T-helper 2 cell (primary cell): ENCODE measurements at places on chromosomes 13 and 19.

GRCh38 chr13:113846636-113847318 is 17.1 kb downstream of the GAS6 start:
- DNase-seq, result peak; percentile 74

DNA sequence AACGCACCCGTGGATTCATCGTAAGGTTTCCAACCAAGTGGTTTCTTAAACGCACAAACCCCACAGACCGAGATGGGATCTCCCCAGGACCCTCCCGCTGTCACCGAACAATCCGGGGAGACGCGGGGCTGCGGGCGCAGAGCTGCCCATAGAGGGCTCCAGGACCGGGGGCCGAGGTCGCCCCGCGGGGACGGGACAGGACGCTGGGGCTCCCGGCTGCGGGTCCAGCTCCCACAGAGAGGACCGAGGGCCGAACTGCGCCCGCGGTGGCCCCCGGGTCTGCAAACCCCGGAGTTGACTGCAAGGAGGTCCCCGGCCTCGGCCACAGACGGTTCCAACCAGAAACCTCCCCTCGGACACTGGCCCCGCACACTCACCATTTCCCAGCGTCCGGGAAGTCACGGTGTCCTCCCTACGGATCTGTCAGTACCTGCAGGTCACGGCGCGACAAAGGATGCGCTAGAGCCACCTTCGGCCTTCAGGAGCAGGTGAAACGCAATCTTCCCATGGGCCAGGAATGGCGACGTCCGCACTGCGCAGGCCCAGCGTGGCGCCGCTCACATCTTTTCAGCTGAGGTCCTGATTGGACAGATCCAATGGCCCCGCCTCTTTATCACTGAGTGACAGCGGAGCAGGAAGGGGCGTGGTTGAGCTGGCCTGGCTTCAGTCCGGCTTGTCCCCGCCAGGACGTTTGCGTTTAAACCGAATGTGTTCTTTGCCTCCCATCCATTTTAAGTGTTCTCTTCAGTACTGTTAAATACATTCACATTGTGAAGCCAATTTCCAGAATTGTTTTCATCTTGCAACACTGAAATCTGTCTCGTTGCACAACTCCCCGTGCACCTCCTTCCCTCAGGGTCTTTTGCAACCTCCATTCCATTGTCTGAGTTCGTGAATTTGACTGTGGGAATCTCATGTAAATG is at the start of gene ZNF14:
Gene ZNF14 (minus strand): TSS at position 534 of the 923 bp plus-strand sequence. CDS start 154 bp downstream, at position 380.
- peak; percentile 80 for DNase-seq

DNA sequence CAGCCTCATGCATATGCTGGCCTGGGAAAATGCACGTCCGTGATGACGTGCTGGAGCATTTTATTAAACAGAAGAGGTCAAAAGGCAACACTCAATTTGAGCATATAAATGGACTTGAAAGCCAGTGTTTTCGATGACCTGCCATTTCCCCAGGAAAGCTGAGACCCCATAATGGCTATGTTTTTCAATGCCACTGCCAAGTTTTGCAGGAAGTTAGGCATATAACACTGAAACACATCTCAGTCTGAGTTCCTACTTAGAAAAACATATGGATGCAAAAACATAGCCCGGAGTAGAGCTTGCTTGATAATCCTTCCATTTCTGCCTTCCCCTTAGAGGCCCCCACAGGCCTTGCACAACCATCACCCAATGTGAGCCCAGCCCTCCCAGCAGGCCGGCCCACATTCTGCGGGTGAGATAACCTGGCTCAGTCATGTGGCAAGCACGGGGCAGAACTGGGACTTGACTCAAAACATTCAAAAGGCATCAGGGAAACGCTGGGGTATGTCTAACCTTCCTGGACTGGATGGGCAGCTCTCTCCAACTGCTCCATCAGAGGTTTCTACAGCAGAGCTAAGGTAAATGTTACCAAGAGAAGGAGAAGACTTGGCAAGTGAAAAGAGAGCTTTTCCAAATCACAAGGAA is 24.9 kb downstream of the EPS15L1 start:
- no peak for DNase-seq

DNA sequence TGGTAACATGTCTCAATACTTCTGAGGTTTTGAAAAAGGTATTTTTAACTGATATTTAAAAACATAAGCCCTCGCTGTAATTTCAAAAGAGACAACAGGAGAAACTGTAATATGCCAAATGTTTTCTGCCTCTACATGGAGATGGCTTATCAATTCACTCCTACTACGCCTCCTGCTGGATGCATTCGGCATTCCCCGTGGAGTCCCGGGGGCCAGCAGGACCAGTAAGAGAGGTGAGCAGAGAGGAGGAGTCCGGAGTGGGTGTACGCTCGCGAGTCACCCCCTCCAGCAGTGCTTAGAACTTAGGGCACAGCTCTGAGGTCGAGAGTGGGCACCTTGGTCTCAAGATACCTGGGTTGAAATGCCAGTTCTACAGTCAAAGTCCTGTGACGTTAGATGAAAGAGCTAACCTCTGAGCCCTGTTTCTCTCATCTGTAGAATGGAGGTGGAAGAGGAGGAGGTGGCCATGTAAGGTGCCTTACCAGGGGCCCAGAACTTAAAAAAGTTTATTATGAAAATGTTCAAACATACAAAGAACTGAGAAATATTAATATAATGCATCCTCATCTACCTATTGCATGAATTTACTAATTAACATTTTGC is 110.2 kb downstream of the STK24 start:
- no peak for DNase-seq

GRCh38 chr19:14632286-14632685 is 42.4 kb downstream of the ADGRE3 start:
- no peak for DNase-seq

GRCh38 chr19:45790942-45791341 is 1.7 kb downstream of the DMWD start:
- no peak for DNase-seq

DNA sequence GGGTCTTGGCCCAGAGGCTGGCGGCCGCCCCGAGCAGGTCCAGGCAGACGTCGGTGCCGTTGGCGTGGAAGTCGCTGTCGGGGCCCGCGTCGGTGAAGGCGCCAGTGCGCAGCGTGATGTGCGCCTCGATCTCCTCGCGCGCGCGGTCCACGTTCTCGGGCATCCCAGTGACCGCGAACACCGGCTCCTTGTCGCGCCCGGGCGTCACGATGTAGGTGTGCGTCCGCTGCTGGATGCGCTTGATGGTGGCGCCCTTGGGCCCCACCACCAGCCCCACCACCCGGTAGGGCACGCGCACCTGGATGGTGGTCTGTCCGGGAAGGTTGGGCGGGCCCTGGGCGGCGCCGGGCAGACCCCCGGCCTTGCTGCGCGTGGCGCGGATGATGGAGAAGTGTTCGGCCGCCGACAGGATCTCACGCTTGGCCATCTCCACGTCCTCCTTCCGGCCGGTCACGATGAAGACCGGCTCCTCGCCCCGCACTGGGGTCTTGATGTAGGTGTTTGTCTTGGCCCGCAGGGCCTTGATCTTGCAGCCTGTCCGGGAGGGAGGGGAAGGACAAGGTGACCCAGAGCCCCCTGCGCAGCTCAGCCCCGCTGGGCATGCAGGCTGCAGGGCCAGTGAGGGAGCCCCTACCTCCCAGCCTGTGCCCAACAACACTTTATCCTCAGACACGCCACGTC is 11.6 kb downstream of the MEX3D start:
- no peak for DNase-seq

GRCh38 chr19:54154603-54155345 is 4.7 kb downstream of the LENG1 start:
- DNase-seq, result no peak

GRCh38 chr13:69935043-69935442 is 172.6 kb upstream of the ATXN8OS start:
- no peak for DNase-seq

DNA sequence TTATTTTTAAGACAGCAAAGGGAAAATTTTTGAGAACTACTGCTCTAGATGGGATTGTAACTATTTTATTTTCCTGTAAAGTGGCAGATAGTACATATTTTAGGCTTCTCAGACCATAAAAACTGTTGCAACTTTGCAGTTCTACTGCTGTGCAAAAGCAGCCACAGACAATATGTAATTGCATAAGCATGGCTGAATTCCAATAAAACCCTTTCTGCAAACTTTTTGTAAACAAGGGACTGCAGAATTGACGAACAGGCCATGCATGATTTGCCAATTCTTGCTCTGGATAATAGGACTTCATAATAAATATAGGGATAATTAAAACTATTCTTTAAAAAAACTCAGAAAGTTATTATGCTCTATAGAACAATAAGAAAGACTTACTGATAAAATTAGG is 149.1 kb downstream of the SLITRK5 start:
- no peak for DNase-seq
